ENCODE measurements at places on chromosomes 6 and 20. TPM values are rescaled to one million over a fixed set of nuclear protein-coding genes. Genes with fewer than 3 reads are reported as not detected.

GRCh38 chr6:117771403-117771802, 96.1 kb downstream of the NUS1 start:
- no peak for DNase-seq

The PBOV1 gene
- polyA plus RNA-seq = not detected

DNA sequence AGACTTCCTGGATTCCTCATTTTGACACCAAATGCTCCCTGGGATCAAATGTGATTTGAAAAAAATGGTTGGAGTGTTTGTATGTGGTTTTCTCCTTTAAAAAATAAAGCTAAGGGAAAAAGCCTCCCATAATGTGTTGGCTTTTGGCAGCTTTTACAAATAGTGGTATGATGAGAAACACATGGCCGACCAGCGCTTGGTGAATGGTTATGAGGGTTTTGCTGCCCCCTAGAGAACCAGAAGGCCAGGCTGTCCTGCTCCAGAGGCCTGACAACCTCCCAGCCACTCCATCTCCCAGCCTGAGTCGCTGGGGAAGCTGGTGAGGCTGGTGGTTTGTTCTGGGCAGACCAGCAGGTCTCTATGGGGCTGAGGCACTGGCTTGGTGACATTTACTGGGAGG, 69.3 kb downstream of the CLIC5 start:
- DNase-seq = no peak

The C6orf163 gene
- 0.20 TPM for polyA plus RNA-seq

- DNase-seq = no peak
These were observed 22.3 kb upstream of the PXDC1 start for GRCh38 chr6:3773678-3774298.

GRCh38 chr6:29943053-29943966, 978 bp downstream of the HLA-A start:
- no peak for DNase-seq

DNA sequence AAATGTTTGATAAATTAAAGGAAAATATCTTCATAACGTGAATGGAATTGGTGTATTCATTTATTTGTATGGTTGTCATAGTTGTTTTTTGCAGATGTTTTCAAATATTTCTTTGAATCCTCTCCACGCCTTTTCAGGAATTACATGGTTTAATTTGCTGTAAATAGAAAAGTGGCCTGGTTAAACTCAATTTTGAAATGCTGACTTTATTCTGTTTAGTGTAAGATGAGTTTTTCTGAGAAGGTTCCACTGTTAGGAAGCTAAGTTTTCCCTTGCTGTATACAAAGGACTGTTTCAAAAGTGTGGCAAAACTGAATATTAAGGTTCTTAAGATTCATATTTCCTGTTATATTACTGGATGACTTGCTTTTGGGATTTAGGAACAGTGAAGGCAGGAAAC, 503 bp upstream of the ZC2HC1B start:
- no peak for DNase-seq

- no peak for DNase-seq
These were observed 10.6 kb downstream of the IL22RA2 start for GRCh38 chr6:137162692-137163306.

DNA sequence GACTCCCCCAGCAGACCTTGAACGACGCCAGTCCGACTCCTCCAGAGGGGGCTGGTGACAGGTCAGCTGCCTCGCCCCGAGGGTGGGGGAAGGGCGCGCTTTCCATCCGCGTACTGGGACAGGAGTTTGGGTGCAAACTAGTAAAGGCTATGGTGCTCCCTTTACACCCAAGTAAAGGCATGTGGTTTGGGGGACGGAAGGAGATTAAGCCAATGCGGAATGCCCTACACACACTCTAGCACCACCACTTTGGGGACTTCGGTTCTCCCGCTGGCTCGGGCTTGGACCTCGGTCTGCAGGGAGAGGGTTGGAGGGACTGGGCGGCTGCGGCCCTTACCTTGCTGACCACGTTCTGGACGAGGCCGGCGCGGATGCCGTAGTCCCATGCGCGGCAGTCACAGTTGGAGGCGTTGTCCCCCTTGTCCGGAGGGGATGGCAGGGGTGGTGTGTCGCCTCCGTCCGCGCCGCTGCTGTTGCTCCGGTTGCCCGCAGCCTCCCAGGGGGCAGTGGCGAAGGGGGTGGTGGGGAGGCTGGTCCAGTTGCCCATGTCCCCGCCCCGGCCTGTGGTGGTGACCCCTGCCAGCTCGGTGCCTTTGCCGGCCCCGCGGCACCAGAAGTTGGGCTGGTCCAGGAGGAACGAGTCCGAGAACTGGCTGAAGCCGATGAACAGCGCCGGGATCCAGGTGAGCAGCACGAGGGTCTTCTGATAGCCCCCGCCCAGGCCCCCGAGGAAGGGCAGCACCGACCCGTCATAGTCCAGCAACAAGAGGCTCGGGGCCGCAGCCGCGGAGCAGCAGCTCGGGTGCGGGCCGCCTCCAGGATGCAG, 1.1 kb downstream of the SLC22A23 start:
- peak; percentile 30 for DNase-seq

- peak; percentile 52 for DNase-seq
These were observed 115.3 kb downstream of the SYNDIG1 start for GRCh38 chr20:24584538-24585356.

GRCh38 chr6:109478841-109479624, 4.0 kb downstream of the ZBTB24 start:
- DNase-seq = no peak

GRCh38 chr20:45407067-45407745, 883 bp upstream of the DBNDD2 start:
- peak; percentile 12 for DNase-seq

GRCh38 chr6:112560651-112561050, 213.5 kb downstream of the RFPL4B start:
- no peak for DNase-seq

The MICA gene
- 38.8 TPM for polyA plus RNA-seq

DNA sequence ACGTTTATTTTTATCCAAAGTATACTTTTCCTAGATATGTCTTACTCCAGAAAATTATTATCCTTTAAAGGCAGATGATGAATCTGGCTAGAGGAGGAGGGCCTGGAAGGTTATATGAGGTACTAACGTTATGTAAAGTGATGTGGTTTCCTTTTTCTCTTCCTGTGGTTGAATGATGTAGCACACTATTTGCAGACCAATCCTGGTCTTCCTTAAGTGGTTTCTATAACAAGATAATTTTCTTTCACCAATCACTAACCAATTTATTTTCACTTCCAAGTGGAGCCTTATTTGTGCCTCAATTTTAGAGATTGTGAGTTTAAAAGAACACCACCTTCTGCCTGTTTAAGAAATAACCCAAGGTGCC, 154.6 kb upstream of the SOX4 start:
- DNase-seq = no peak

DNA sequence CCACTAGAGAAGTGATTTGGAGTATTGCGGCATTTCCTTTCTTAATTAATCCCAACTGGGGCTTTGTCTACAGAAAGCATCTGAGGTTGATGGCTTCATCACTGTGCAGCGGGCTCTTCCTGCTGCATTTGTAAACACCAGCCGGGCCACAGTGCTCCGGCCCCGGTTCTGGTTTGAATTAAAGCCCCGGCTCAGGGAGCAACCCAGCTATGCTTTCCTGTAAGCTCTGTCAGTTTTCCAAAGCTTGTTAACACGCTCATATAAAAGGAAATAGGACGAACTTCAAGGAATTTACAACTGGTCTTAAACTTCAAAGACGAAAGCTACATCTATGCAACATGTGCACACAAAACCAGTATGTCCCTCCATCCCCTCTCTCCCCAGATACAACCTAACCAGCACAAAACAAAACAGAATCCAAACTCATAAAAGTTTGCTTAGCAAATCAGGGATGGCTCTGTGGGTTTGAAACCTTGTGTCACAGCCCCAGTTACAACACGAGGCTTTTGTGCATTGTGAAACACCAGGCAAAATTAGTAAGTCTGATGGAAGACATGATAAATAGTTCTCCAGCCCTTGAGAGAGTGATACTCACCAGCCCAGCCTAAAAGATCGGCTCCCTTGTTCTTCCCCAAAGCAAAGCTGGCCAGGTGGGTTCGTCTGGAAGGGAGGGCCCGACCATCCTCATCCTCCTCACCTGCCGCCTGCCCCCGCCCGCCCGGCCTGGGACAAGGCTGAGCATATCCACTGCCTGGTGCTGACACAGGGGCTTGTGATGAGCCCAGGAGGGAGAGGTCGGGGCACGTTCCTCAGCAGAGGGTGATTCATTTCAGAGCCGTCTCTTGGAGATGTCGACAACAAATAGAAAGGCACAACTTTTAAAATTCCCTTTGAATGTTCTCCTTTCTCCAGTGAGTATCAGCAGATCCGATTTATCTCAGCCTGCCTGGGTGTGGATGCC, 197.9 kb downstream of the TFAP2C start:
- peak; percentile 95 for DNase-seq

- DNase-seq = no peak
These were observed 26.4 kb upstream of the TLDC2 start for GRCh38 chr20:36849333-36850065.

GRCh38 chr6:41553405-41553999, 7.3 kb downstream of the FOXP4 start:
- no peak for DNase-seq

DNA sequence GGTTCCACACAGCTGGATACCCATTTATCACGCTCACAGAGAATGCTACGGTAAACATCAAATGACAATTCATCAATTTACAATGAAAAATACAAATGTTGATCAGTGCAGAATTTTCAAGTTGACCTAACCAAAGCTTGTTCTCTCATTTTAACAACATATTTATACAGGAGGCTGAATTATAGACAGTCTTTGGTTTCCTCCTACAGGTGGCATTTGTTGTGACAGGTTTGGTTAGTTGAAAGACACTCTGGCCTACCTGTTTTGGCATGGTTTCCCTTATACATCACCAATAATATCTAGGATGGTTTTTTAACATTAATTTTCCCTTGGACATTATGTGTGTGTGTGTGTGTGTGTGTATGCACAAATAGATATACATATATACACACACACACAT, 642.5 kb upstream of the MMS22L start:
- DNase-seq = no peak

- no peak for DNase-seq
These were observed 132.2 kb downstream of the SH3BGRL2 start for GRCh38 chr6:79763301-79763700.

GRCh38 chr20:2122936-2123335, 21.3 kb downstream of the STK35 start:
- DNase-seq = peak; percentile 40

DNA sequence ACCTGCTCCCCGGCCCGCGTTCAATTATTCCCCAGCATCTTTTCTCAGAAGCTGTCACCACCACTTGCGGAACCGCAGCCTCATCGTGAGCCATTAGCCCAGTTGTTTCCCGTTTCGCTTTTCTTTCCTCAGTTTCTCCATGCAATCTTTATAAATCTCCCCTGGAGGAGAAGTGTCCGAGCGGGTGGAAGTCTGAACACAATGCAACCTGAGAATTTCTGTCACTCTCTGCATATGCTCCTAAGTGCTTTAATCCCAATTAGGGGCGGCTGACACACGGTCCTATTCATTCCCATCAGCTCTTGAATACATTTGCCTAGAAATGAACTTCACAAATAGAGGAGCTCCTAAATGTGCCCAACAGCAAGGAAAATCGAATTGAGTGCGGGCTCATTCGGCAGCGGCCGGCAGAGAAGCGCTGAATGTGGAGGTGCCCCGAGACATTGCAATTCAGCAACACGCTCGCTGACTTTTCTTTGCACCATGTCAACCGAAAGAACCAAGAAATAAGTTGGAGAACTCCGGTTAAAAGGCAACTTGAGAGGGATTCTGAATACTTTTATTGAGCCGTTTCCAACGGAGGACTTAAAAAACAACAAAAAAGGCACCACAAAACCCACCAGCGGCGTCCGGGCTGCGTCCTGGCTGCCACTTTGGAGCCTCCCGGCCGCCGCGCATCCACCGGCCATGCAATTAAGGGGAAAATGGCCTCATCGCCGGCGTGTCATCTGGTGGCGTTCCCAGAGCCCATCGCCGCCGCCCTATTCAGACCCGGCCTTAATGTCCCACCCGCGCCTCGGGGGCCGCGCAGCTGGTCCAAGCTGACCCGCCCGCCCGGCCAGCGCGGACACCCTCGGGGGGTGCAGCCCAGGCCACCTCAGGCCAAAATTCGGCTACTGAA, 3.9 kb upstream of the PRDM13 start:
- DNase-seq = no peak

The RAE1 gene
- polyA plus RNA-seq = 42.3 TPM

- no peak for DNase-seq
These were observed 924 bp downstream of the FAM162B start for GRCh38 chr6:116764629-116764960.

- DNase-seq = no peak
These were observed 208.7 kb upstream of the PMEPA1 start for GRCh38 chr20:57918551-57918950.

GRCh38 chr20:36543184-36544133, 2.1 kb downstream of the MYL9 start:
- DNase-seq = no peak

The REPS1 gene
- 45.8 TPM for polyA plus RNA-seq

The OXT gene
- not detected for polyA plus RNA-seq

The ZNF391 gene
- polyA plus RNA-seq = 1.8 TPM

DNA sequence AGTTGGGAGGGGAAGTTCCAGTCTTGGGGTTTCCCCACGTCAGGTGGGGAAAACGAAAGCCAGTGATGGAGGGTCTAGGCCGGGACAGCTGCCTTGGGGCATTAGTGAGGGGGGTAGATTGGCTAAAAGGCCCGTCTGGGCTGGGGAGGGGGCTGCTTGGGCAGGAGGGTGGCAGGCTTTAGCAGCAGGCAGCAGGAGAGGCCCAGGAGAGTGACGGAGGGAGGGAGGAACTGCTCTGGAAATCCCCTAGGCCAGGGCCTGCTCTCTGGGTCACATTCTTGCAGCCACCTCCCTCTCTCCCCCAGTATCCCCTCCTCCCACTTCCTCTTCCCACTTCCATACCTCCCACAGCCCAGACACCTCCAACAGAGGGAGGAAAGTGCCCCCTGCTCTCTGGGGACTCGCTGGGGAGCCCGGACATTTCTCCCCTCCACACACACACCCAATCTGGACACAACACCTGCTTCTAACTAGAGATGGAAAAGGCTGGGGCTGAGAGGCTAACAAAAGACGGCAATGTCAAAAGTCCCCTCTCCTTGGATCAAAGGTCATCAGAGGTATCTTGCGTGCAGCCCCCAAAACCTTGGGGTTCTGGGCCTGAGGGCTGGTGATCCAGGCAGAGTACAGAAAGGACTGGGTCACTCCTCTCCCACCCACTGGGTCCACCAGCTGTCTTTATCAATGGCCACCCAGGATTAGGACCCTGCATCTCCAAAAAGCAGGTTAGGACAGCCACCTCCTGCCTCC, 1.8 kb downstream of the NFKBIE start:
- DNase-seq = peak; percentile 38

DNA sequence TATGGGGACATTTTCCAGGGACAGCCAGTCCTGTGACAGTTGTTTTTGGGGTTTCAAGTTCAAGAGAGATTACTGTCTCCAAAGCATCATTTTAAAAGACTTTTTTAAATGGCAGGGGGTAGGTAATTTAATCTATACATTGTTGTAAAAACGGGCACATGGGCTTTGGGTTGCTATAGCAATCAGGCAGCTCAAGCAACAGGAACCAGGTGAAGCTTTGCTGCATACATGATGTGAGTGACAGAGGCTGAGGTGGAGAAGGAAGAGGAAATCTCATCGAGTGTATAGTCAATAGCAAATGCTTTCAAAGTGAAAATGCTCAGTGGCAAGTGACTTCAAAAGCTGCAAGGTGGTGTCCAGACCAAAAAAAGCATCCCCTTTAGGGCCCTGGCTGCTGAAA, 277.4 kb upstream of the JAG1 start:
- DNase-seq = no peak

All from mammary epithelial cell (primary cell).